H1 (cell line): ENCODE measurements at places on chromosomes 5 and 9.

GRCh38 chr5:179238628-179238970, 106.7 kb downstream of the ADAMTS2 start:
- no peak overlapping the region for H3K4me3 ChIP-seq
- H3K27ac ChIP-seq = no peak overlapping the region
- no peaks in the 10 kb centered on the region; the same call in 1 of the 2 replicates for H3K36me3 ChIP-seq
- H3K27me3 ChIP-seq = no peaks in the 10 kb centered on the region

- H3K4me3 ChIP-seq = no peak overlapping the region
- no peaks in the 10 kb centered on the region for H3K36me3 ChIP-seq
- no peak overlapping the region for H3K27ac ChIP-seq
- DNase-seq = no peak
Observed at GRCh38 chr5:95410279-95410678, 19.1 kb downstream of the FAM81B start.

GRCh38 chr9:29069376-29069775, 1496.1 kb upstream of the C9orf72 start:
- H3K4me1 ChIP-seq = no peaks in the 10 kb centered on the region
- no peak overlapping the region for H3K4me3 ChIP-seq
- no peaks in the 10 kb centered on the region for H3K36me3 ChIP-seq
- no peak overlapping the region for H3K27ac ChIP-seq

GRCh38 chr9:21015129-21015815, 16.2 kb downstream of the HACD4 start:
- H3K4me3 ChIP-seq = no peak overlapping the region
- H3K4me1 ChIP-seq = no peaks in the 10 kb centered on the region
- no peaks in the 10 kb centered on the region for H3K36me3 ChIP-seq
- DNase-seq = no peak
- no peak overlapping the region for H3K27ac ChIP-seq

- DNase-seq = no peak
- H3K4me3 ChIP-seq = no peak overlapping the region
- no peaks in the 10 kb centered on the region for H3K36me3 ChIP-seq
- H3K4me1 ChIP-seq = peaks cover 14% of the 10 kb centered on the region
Observed at GRCh38 chr9:86575825-86576525, 221.8 kb upstream of the TUT7 start.

DNA sequence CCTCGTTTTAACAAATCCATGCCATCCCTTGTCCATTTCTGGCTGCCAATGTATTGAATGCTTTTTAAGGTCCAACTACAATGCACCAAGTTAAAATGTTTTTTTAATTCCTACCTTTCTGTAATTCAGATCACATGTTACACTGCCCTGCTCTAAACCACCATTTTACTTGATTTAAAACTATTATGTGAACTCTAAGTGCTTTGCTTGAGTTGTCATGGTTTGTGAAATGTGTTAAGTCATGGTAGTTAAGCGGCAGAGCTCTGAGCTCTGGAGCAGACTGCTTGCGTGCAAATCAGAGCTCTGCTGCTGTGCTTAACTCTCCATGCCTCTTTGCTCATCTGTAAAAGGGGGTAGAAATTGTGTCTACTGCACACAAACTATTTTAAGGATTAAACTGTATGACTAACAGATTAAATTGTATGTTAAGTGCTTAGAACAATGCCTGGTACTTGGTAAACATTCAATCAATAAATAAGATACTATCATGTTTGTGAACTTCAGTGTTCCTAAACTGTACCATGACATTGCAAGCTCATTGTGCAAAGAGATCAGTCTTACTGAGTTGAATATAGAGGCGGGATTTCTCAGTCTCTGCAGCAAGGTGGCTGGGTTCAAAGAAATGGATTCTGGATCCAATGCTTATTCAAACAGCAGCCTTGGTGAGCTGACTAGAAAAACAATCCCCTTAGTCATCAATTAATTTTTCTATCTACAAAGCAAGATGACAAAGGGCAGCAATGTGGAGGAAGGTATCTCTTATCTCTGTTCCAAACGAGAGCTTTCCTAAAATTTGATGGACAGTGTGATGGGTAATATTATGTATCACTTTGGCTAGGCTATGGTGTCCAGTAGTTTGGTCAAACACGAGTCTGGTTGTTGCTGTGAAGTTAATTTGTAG, 16.1 kb upstream of the CMBL start:
- H3K27me3 ChIP-seq = no peaks in the 10 kb centered on the region
- DNase-seq = no peak
- H3K4me1 ChIP-seq = no peaks in the 10 kb centered on the region

GRCh38 chr9:27675354-27675753, 102.1 kb upstream of the C9orf72 start:
- peaks cover 6% of the 10 kb centered on the region for H3K4me1 ChIP-seq
- no peaks in the 10 kb centered on the region; the same call in 1 of the 2 replicates for H3K27me3 ChIP-seq
- no peak overlapping the region for H3K4me3 ChIP-seq
- no peak overlapping the region for H3K27ac ChIP-seq

DNA sequence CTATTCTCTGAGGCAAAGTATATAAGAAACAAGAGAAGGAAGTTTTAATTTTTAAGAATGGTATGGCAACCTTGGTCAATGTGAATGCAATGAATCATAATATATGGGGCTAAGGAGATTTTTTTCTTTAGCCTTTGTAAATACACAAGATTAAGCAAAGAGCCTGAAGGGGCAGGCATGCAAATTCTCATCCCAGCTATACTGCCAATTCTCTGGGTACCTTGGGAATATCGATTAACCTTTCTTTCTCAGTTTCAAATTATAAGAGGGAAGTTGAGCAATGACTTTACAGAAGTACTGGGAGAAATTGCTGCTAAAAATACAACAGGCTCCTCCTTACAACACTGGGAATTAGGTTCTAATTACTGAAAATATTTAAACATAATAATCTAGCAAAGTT, 97.5 kb downstream of the MRPS27 start:
- H3K27me3 ChIP-seq = no peaks in the 10 kb centered on the region
- peaks cover 71% of the 10 kb centered on the region for H3K36me3 ChIP-seq
- no peak overlapping the region for H3K4me3 ChIP-seq
- no peak overlapping the region for H3K27ac ChIP-seq
- DNase-seq = no peak

DNA sequence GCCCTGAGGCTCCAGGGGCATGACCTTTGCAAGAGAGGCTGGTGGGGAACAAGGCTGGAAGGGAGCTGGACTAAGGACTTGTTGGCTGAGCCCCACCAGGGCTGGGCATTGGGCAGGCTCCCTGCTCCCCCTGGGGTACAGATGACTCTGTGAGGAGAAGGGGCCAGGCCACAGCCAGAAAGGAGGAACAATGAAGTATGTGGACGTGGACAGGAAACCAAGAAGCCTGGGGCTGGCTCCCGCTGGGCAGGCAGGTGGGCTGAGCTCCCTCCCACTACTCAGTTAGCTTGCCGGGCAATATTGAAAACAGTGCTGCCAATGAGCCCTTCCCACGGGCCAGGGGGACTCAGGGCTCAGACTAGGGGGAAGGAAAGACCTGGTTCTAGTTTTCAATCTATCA, 66.1 kb upstream of the SPTLC1 start:
- no peaks in the 10 kb centered on the region for H3K4me1 ChIP-seq
- no peak overlapping the region for H3K27ac ChIP-seq
- peaks cover 1% of the 10 kb centered on the region; the same call in 1 of the 2 replicates for H3K27me3 ChIP-seq

DNA sequence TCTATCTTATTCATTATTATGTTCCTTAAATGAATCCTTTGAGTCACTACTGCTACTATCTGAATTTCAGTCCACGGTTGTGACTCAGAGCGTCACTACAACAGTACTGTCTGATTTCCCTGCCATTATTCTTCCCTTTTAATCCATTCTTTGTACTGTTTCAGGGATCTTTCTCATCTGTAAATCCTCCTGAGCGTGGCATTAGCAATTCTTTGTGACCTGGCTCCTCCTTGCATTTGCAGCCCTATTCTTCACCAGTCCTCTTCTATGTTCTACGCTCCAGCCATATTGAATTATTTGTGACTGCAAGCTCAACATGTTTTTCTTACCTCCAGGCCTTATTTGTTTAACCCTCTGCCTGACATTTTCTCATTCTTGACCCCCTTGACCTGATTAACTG, 5.9 kb downstream of the PRPF4 start:
- no peaks in the 10 kb centered on the region for H3K4me1 ChIP-seq
- no peak overlapping the region for H3K4me3 ChIP-seq
- H3K36me3 ChIP-seq = peaks cover 33% of the 10 kb centered on the region

DNA sequence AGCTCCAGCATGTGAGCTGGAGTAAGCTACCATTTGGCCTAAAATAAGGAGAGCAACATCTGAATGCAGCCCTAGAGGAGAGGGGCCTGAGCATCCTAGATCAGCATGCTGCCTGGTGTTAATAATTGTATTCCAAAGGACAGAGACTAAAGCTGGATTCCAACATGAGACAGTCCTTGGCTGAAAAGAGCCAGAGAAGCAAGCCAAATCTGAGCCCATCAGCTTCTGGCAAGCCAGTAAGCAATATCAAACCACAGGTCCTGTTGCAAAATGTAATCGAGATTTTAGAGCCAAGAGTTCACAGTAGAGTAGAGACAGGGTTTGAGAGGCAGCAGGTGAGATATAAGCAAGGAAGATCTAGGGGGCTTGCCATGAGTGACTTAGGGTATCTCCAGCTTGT, 42.3 kb upstream of the DMAC1 start:
- no peaks in the 10 kb centered on the region for H3K27me3 ChIP-seq
- H3K27ac ChIP-seq = no peak overlapping the region
- DNase-seq = no peak
- H3K36me3 ChIP-seq = no peaks in the 10 kb centered on the region

DNA sequence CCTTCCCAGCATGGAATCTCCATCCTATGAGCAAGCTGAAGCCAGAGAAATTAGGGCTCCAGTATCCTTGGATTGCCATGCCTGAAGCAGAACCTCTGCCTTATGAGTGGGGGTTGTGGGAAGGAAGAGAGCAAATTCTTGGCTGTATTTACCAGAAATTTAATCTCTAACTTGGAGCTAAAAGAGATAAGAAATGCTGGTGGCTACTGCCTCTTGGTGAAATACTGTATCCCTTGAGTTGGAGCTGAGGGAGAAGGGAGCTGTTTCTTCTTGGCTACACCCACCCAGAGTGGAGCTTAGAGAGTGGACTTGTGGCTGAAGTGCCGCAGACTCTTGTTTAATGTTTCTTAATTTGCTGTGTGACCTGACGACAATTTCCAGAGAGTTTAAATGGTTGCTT, 447.3 kb downstream of the ARHGEF28 start:
- H3K27me3 ChIP-seq = no peaks in the 10 kb centered on the region
- 0 out of 2 replicates have a peak, but pooled peaks cover 6% of the 10 kb centered on the region for H3K4me1 ChIP-seq
- H3K36me3 ChIP-seq = no peaks in the 10 kb centered on the region
- no peak overlapping the region for H3K4me3 ChIP-seq
- DNase-seq = no peak

DNA sequence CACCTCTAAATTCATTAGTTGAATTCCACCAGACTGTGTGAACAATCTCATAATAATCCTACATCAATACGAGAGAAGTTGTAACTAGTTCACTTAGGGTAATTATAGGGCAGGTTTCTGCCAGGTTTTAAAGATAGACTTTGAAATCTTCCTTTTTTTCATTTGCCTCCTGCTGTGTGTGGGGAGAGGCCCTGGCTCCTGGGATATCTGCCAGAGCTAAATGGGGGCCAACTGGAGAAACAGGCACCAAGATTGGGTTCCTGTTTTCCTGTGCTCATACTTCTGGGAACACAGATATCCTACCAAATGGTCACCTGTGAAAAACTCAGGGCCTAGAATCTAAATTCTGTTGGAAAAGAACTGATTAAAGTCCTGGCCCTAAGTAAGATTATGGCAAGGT, 42.3 kb downstream of the SH3RF2 start:
- no peak for DNase-seq
- H3K27me3 ChIP-seq = no peaks in the 10 kb centered on the region
- peaks cover 10% of the 10 kb centered on the region for H3K4me1 ChIP-seq
- no peaks in the 10 kb centered on the region for H3K36me3 ChIP-seq

- DNase-seq = no peak
- H3K27ac ChIP-seq = no peak overlapping the region
- H3K27me3 ChIP-seq = no peaks in the 10 kb centered on the region
- no peaks in the 10 kb centered on the region for H3K4me1 ChIP-seq
- no peak overlapping the region for H3K4me3 ChIP-seq
Observed at GRCh38 chr5:178826216-178826615, 33.5 kb upstream of the ZNF354B start.

DNA sequence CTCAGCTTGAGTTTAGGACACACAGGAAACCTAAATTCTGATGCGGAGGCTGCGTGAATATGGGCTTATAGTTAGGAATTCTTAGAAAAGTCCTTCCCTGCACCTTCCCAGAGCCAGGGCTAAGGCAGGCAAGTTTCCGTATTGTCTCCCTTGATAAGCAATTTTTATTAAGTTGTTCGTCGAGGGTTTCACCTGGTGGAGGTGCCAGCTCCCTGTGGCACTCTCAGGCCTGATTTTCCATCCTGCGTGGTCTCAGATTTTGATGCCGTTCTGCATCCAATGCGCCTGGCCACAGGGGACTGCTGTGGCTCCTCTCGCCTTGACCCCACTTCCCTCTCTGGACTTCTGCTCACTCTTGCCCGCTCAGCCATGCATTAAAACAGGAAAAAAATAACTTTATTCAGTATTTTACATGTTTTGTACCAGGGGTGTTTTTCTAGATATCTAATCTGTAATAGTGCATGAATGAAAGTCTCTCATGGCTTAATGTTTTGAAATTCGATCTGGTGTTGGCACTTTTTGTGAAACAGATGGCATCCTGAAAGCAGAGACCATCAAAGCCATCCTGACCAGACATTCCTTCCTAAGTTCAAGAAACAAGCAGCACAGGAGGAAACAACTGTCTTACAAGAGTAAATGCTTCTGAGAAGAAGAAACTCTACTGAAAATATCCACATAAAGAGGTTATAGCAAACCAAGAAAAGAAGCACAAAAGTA, 50.7 kb downstream of the TRIP13 start:
- H3K27ac ChIP-seq = no peak overlapping the region
- no peaks in the 10 kb centered on the region for H3K36me3 ChIP-seq
- H3K4me3 ChIP-seq = no peak overlapping the region
- H3K4me1 ChIP-seq = no peaks in the 10 kb centered on the region; the same call in 1 of the 2 replicates

DNA sequence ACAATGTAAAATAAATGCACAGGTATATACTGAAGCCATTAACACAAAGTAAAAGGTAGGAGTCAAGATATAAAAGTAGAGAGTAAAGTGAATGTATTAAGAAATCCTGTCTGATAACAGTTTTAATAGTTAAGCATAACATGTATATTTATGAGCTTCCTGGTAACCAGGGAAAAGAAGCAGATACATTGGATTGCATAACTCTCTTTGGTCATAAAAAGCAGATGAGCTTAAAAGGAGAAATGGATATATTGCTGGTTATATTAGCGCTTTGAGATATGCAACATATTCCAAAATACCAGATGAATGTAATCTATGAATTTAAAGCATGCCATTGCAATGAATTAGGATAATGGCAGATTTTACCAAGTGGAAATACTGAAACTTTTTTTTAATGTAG, 6.2 kb upstream of the TNFSF8 start:
- DNase-seq = no peak
- no peak overlapping the region for H3K27ac ChIP-seq

- DNase-seq = no peak
- H3K27me3 ChIP-seq = no peaks in the 10 kb centered on the region
- H3K4me3 ChIP-seq = no peak overlapping the region
- H3K36me3 ChIP-seq = no peaks in the 10 kb centered on the region
- no peaks in the 10 kb centered on the region for H3K4me1 ChIP-seq
Observed at GRCh38 chr5:108818613-108819272, 71.0 kb downstream of the FER start.

GRCh38 chr9:110214090-110214489, 6.1 kb upstream of the C9orf152 start:
- DNase-seq = no peak
- no peaks in the 10 kb centered on the region for H3K36me3 ChIP-seq
- no peak overlapping the region for H3K27ac ChIP-seq
- H3K4me1 ChIP-seq = no peaks in the 10 kb centered on the region
- no peaks in the 10 kb centered on the region for H3K27me3 ChIP-seq

- no peaks in the 10 kb centered on the region for H3K36me3 ChIP-seq
- no peak overlapping the region for H3K4me3 ChIP-seq
- no peaks in the 10 kb centered on the region for H3K27me3 ChIP-seq
- peaks cover 27% of the 10 kb centered on the region for H3K4me1 ChIP-seq
Observed at GRCh38 chr9:16725066-16725465, 145.4 kb downstream of the BNC2 start.
